ENCODE measurements at places on chromosomes 1 and 21.

- no peak for DNase-seq
Measured at GRCh38 chr1:67958472-67958871, 92.0 kb downstream of the DIRAS3 start.

DNA sequence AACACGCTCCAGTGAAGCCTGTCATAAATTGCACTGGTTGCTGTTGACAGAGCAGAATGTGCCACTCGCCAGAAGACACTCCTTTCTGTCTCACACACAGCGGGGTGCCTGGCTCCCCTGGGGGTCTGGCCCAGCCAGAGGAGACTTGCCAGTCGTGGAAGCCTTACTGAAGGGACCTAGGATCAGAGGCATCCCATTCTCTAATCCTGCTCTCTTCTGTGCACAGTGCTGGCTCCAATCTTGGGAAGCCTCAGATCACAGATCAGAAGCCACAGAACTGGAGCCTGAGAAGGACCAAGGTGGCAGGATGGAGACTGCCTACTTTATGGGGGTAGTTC, 1.4 kb downstream of the SLC9A1 start:
- DNase-seq = no peak

DNA sequence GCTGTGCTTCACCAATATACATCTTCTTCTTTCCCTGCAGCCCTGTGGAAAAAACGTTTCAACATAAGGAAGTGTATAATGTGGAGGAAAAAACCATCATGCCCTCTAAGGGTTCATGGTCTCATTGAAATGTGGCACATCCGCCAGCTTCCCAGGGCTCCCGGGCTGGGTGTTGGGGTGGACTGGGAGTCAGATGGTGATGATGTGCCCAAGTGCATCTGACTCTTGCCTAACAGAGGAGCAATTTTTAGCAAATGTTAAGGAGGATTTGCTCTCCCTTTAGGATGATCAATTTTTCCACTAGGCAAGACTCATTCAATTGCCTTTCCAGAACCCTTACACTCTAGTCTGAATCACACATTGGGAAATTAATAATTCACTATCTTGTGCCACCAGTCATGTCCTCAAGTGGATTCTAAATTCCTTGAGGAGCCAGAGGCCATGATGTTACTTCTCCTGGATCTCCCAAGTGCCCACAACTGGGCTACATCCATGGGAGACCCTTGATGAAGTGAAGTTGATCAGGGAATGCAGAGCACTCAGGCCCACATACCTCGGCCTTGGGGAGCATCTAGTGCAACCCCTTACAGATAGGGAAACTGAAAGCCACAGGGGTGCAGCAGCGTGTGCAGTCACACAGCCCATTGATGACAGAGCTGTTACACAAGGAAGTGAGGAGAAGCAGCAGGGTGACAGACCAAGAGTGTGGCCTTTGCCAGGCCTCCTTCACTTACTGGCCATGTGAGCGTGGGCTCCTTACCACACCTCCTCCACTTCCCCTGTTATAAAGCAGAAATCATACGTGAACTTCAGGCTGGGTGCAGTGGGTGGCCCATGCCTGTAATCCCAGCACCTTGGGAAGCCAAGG, 100.0 kb upstream of the SLC44A3 start:
- no peak for DNase-seq

DNA sequence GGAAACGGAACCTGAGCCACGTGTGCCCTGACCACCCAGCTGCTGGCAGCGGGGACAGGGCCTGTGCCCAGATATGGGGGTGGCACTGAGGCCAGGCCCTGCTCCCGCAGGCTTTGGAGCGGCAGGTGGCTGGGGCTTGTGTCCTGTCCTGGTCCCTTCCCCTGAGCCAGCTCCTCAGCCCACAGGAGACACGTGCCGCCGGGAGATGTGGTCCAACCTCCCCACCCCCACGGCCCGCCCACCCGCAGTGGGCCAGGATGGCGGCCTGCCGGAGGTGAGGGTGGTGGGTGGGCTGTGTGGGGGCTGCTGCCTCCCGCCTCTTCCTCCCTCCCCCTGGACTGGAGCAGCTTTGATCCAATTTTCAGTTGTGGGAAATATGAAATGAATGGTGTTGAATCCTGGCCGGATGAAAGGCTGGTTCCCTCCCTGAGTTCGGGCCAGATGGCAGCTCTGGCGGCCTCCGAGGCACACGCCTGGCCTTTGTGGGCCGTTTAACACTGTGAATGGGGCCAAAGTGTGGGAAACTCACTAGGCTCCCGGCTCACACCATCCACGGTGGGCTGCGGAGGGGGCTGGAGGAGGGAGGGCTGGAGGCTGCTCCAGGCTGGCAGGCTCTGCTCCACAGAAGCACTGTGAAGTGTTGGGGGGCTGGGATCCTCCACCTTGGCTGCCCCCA, 2.6 kb upstream of the HES5 start:
- DNase-seq = no peak

DNA sequence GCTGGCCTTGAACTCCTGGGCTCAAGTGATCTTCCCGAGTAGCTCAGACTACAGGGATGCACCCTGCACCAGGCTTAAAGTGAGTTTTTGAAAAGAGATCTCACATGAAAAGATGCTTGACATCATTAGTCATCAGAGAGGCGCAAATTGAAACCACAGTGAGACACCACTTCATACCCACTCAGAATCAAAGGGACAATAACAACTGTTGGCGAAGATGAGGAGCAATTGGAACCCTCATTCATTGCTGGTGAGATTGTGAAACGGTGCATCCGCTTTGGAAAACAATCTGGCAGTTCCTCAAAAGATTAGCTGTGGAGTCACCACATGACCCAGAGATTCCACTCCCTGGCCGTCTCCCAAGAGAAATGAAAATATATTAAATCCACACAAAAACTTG, 122.3 kb downstream of the PGBD5 start:
- peak; percentile 77 for DNase-seq

DNA sequence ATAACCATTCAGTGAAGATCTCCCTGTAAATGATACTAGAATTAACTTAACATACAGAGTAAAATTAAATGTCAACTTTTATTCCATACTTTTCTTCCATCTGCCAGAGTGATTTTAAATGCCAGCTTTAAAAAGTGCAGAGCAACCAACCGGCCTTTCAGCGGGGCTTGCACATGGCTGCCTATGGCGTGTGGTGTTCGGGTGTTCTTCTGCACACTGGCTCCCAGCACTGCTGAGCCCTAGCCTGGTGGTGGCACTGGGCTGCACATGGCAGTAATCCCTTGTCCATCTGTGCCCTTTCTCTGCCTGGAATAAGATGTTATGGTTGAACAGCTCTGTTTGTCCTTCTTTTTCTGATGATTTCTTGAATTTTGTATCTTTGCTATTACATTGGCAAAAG, 156.3 kb downstream of the SNX7 start:
- DNase-seq = no peak

DNA sequence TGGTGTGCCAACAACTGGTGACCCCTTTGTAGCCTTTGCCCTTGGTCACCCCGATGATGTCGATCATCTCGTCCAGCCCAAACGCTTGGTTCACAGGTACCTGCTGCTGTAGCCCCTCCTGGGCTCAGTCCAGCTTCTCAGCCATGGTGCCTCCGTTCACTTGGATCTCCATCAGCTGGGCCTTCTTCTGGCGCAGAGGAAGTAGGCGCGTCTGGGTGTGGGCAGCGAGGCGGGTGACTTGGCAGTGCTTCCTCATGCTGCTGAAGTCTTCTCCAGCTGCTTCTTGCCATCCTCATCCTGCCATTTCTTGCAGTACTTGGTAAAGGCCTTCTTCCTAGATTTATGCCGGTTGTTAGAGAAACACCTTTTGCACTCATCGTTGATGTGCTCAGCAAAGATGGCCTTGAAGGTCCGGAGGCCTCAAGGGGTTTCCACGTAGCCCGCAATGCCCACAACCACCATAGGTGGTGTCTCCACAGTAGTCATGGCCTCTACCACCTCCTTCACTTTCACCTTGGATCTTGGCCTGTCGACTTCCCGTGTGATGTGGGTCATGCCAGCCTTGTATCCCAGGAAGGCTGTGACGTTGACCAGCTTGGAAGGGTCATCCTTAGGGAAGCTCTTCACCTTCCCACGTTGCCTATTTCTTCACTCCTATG, 13.0 kb downstream of the DOP1B start:
- DNase-seq = no peak

- no peak for DNase-seq
Measured at GRCh38 chr1:86487131-86487810, 18.5 kb downstream of the CLCA1 start.

DNA sequence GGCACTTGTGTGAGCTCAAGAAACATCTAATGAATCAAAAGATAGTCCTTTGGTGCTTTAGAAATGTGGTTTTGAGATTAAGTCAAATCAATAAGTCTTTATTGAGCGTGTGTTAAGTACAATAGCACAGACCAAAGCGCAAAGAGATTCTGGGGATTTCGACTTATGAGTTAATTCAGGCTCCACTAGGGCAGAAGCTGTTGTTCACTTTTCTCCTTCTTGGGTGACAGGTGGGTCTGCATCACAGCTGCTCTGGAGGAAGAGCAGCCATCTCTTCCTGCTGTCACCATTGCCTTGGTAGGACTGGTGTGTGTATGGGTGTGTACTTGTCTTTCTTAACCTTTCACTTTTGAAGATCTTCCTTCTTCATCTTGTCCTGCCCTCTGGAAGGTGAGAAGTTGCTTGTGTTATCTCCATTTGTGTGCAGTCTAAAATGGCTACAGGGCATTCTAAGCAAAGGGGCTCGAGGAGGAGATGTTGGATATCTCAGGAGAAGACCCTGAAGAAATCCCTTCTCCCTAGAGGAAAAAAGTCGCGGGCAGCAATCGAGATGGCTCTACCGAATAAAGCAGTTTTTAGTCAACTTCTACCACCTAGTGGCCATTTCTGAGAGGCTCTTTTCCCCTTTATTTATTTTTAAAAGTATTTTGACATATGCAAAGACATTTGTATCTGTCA, 22.9 kb upstream of the DISC1 start:
- DNase-seq = peak; percentile 77

DNA sequence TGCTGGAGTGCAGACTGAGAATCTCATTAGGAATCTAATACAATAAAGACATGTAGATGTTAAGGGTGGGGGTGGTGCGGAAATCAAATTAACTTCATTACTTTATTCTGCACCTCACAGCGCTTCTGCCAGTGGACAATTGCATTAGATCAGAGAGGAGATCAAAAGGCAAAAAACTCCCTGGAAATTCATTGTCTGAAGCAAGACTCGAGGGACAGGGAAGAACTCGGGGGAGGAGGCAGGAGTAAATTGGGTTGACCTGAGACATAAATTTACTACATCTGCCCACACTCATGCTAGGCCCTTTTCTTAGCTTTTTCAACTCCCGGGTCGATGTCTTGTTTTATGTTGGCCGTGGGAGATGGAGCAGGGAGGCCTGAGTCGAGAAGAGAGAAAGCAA, 315.4 kb downstream of the SPATA17 start:
- DNase-seq = no peak

DNA sequence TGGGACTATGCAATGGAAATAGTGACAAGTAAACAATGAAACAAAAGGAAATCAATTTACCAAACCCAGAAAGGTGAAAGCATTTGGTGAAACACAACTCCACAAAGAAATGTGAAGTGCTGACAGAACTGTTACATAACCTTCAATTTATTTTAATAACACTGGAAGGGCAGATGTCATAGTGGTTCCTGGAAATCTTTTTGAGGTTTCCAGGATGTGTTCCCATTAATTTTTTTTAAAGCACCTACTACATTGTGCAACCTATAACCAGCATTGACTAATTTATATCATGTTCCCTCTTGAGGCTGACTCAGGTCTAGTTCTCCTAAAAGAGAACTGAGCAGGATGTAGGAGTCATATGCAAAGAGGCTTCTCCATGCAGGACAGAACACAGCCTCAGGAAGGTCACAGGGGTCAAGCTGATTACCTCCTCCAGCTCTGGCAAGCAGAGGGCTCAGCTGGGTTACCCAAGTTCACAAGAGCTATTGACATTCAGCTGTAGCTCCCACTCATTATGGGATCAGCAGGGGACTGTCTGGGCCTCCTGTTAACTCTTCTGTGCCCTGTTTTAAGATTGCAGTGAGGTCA, 157.1 kb upstream of the NRIP1 start:
- DNase-seq = peak; percentile 22

- no peak for DNase-seq
Measured at GRCh38 chr1:161805399-161806197, 39.5 kb downstream of the ATF6 start.

DNA sequence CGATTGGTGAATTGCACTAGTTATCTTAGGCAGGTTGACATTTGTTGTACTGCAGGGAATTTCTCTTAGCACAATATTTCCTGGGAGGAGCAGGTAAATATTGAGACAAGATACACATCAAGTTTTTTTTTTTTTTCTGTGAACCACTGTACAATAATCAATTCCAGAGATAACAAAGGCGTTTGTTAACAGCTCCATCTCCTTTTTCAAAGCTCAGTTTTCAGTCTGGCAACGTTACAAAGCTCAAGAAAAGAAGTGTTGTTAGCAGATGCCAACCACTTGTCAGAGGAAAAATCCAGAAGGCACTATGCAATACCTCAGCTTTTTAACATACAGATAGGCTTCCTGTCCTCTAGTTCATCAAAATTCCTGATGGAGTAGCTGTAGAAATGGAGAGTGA, 40.9 kb upstream of the DAB1 start:
- peak; percentile 87 for DNase-seq

DNA sequence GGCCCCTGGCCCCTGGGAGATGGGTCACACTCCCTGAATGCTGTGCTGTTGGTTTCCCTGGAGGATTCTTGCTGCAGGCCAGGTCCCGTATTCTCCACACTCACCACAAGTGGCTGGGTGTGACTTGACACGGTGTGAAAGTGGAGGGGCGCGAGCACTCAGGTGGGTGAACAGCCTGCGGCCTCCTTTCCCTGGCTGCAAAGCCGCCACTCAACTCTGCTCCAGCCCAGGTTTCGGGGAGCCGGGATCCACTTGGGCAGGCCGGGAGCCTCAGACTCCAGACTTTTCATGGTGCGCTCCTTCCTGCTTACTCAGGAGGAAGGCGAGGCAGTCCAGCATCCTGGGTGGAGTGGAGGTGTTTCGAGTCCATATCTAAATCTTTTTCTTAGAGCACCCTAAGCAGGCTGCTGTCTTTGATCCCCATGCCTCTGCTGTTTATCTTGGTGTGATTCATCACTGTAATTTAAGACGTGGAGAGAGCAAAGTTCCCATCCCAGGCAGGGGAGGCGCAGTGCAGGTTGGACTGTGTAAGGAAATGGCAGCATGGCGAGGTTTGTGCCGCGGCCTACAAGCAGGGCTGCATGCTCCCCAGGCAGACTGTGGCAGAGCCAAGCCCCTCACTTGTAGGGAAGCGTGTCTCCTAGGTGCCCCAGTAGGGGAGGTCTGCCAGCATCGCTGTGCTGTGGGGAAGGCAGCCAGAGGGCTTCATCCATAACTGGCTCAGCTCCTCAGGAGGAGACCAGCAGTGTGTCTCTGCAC, 29.6 kb downstream of the VANGL1 start:
- DNase-seq = no peak

GRCh38 chr1:56617141-56617540, 28.0 kb upstream of the PRKAA2 start:
- no peak for DNase-seq

DNA sequence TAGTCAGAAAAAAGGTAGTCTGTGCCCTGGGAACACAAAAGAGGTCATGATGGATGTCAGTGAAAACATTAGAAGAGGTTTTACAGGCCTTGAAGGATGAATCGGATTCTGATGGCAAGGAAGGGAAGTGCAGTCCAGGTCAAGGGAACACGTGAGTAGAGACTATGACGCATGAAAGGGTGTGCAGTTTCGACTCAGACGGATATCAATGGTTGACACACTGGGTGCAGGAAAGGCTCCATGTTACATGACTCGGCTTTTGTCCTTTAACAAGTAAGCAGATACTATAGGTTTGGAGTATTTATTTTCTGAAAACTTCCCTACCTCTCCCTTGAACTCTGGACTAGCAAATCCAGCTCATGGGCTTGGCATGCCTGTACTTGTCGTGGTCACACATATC, 55.3 kb downstream of the SEC16B start:
- no peak for DNase-seq
